ENCODE measurements at places on chromosomes 16 and 17.
A peak's percentile ranks its signal among the peaks of the same experiment; 100 is the strongest.

GRCh38 chr17:4162321-4162720 lies 19.3 kb downstream of the CYB5D2 start:
- DNase-seq, result no peak

- no peak for DNase-seq
Measured at GRCh38 chr17:58300336-58300735, 19.6 kb upstream of the MPO start.

GRCh38 chr17:79252886-79253285 lies 178.3 kb downstream of the ENGASE start:
- DNase-seq, result no peak

DNA sequence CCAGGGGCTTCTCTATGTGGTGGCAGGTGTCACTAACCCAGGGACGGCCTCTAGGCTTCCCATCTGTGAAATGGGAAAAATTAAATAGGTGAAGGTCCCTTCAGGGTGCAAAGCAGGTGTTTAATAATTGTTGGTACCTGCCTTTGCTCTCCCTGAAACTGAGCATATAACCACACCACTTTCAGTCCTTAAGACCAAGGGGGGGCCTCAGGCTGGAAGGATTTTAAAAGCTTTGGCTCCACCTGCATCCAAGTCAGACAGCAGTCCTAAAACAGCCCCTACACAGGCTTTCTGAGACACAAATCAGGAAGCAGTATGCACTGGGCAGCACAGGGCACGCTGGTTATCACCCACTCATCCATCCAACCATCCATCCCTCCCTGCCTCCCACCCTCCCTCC lies 55.0 kb downstream of the TK2 start:
- DNase-seq, result no peak

DNA sequence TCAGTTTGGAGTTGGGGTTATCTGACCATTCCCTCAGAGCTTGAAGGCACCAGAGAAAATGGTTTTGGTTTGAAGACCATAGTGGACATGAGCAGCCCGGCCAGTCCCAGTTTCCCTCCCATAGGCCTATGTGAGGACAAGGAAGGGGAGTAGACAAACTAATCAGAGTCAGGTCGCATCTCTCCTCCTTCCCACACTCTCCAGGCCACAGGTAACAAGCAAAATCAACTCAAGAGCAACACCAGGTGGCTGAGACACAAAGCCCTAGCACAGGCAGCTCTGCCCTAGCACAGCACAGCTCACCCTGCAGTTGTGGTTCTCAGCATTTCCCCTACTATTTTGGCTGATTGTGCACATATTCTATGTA lies 7.2 kb downstream of the SUPT4H1 start:
- DNase-seq, result no peak

DNA sequence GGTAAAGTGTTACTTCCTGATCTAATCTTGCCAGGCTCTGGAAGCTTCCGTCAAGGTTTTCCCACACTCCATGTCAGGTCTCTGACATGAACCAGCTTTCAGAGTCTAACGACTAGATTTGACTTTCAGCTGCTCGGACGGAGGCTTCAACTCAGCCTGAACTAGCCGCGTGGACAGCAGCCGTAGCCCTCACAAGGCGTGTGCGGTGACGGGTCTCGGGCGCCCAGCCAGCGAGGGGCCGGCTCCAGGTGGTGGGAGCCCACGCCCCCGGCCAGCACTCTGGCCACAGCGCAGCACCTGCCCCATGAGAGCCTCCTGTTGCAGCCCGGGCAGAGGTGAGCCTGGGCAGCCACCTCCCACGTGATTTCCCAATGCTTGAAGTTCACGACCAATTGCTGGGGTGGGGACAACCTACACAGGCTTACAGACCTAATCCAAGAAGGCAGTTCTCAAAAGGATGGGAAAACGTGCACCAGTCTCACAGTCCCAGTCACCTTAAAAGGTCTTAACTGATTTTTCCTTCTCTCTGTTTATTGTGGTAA lies 45.5 kb downstream of the TBC1D16 start:
- no peak for DNase-seq

DNA sequence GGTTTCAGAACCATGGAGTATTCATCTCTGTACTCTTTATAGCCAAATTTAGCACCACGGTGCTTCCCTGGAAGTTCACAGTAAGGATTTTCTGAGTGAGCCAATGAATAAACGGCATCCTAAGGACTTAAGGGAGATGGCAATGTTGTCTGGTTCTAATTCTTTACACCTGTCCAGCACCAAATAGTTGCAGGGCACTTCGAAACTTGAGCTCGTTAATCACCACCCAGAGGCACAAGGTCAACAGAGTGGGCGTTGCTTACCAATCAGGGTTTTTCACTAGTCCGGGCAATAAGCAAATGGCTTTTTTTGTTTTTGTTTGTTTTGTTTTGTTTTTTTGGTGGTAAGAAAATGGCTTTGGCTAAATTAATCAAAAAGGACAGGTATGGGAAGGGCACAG lies 28.2 kb upstream of the TMEM220 start:
- no peak for DNase-seq

GRCh38 chr16:65249768-65250167 lies 127.9 kb upstream of the CDH11 start:
- DNase-seq, result no peak

- DNase-seq, result no peak
Measured at GRCh38 chr17:10309003-10309974, 63.5 kb downstream of the MYH13 start.

DNA sequence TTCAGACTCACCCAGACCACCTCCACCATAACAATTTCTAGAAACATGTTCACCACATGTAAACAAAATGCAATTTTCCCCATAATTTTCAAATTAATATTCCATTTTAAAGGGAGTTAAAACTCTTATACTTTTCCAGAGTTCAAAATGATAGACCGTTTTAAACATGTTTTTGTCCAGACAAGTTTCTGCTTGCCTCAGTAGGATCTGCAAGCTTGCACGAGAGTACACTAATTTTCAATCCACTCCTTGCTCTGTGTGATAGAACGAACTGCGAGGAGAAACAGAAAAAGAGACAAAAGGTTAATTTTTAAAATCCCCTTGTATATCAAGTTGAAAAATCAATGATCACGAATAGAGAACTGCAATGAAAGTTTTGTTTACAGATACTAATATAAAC lies 7.1 kb downstream of the FAHD1 start:
- DNase-seq, result no peak

DNA sequence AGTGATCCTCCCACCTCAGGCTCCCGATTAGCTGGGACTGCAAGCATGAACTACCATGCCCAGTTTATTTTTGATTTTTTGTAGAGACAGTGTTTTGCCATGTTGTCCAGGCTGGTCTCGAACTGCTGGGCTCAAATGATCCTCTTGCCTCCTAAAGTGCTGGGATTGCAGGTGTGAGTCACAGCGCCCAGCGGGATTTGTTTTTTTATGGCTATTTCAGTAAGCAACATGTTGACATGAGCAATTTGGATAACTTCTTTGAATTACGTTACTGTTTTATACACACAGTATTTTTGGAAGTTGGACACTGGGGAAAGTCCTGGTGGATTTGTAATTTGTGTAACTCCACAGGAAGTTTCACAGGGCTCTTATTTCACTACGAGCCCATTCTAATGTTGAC lies 18.5 kb upstream of the RHOT1 start:
- DNase-seq, result no peak

- DNase-seq, result no peak
Measured at GRCh38 chr17:27315796-27316465, 22.0 kb downstream of the WSB1 start.

DNA sequence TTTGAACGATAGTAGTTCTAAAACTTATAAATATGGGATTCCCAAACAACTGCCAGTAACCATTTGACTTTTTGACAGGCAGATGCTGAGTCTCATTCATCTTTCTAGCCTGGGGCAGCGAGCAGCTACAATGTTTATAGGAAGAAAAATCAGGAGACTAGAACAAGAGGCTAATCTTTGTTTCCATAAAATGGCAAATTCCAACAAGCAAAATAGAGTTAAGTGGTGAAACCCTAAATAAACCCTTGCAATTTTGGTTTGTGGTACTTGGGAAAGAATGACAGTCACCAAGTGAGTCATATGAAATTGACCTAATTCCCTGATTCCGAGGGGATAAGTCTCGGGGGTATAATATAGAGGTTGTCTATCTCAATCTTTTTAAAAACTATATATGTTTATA lies 27.3 kb upstream of the HS3ST2 start:
- DNase-seq, result no peak

DNA sequence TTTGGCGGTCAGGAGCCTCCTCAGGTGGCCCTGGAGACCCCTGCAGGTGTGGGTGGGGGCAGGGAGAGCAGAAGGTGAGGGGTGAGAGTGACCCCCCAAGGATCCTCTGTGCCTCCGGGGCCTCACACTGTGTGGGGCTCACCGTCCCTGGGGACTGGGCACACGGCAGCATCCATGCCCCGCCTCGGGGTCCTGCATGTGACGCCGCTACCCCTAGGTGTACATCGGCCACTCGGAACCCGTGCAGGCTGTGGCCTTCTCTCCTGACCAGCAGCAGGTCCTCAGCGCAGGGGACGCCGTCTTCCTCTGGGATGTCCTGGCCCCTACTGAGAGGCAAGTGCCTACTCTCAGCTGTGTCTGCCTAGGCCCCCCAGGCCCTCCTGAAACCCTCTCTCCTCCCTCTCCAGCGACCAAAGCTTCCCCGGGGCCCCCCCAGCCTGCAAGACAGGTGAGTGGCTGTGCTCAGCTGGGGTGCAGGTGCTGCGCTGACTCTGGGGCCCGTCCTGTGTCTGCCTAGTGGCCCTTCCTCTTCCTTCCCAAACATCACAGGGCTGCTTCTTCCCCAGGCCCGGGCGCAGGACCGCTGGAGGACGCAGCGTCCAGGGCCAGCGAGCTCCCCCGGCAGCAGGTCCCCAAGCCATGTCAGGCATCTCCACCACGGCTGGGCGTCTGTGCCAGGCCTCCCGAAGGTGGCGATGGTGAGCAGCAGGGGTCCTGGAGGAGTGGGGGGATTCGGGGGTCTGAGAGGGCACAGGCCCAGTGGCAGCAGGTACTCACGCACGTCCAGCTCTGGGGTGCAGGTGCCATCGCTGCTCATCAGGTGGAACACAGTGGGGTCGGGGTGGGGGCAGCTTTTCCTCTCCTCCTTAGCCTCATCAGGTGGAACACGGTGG lies 9.0 kb upstream of the RHOT2 start:
- no peak for DNase-seq

GRCh38 chr17:9575381-9576101 lies at the start of gene STX8:
Gene STX8 (minus strand): TSS chr17:9575820. CDS start chr17:9575808, 12 bp downstream.
- DNase-seq, result peak; percentile 33

GRCh38 chr16:3787924-3788661 lies 70.8 kb upstream of the TRAP1 start:
- no peak for DNase-seq

DNA sequence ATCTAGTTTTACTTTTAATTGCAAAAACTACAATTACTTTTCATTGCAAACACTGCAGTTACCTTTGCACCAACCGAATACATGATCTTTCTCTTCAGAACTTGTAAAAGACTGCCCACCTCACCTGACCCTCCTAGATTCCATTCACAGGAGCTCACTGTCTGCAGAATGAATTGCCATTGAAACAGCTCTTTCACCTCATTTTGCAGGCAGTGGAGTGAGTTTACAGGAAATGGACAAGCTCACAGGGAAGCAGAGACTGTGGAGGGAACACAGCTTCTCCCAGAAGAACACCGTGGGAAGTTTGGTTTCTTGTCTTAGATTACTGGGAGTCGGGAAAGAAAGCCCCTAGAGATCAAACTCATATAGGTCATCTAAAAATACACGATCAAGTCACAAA lies 439.7 kb upstream of the RBFOX1 start:
- no peak for DNase-seq

GRCh38 chr16:80210787-80211186 lies 330.0 kb upstream of the DYNLRB2 start:
- no peak for DNase-seq

- no peak for DNase-seq
Measured at GRCh38 chr16:72961863-72962262, 86.1 kb downstream of the ZFHX3 start.

DNA sequence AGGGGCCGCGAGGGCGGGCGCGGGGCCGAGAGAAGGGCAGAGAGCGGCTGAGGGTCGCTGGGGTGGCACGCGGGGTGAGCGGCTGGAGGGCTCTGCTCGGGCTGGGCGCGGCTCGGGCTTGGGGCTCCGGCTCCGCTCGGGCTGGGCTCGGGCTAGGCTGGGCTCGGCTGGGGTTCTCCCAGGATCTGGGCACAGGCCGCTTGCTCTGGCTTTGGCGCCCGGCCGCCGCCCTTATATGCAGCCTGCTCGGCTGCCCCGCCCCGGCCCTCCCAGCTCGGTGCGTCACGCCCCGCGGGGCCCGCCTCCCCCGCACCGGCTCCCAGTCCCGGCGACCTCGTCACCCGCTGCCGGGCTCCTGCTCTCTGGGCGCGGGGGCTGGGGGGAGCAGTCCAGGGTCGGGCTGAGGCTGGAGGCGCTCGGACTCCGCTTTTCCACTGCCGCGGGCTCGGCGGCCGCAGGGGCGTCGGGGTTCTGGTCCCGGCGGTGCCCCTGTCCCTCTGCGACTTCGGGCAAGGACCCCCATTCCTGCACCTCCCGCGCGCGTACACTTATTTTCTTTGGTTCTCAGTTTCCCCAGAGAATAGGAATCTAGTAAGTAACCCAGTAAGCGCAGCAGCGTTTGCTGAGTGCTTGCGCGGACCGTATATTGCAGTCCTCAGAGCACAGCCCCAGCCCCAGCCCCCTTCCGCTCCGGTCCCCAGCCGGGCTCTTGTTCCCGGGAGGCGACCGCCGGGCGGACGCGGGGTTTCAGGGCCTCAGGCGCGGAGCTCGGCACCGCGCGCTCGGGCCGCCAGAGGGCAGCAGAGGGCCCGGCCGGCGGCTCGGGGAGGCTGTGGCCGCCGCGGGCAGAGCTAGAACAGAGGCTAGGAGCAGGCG lies at the start of gene RASD1:
Gene RASD1, minus strand, starts transcription at position 207 of the 876 bp plus-strand sequence. CDS start 214 bp downstream, outside the sequence.
- DNase-seq, result peak; percentile 33

- DNase-seq, result no peak
Measured at GRCh38 chr16:89370601-89371000, 119.8 kb downstream of the ANKRD11 start.

GRCh38 chr16:53154513-53154912 lies 99.7 kb downstream of the CHD9 start:
- DNase-seq, result no peak

DNA sequence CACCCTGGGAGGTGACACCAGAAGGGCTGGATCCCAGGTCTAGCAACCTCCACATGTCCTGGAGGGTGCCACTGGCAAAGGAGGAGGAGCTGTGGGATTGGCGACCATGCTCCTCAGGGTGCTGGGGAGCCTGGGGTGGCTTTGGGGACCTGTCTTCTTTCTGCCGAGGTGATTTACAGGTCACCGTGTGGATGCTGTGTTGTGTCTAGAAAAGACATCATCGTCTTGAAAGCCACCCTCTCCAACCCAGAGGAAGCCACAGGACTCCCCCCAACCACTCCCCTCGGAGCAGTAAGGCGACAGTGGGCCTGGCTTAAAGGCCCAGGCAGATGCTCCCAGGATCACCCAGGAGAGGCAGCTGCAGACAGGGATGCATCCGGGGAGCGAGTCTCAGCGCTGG lies 29.7 kb upstream of the FASN start:
- DNase-seq, result no peak

DNA sequence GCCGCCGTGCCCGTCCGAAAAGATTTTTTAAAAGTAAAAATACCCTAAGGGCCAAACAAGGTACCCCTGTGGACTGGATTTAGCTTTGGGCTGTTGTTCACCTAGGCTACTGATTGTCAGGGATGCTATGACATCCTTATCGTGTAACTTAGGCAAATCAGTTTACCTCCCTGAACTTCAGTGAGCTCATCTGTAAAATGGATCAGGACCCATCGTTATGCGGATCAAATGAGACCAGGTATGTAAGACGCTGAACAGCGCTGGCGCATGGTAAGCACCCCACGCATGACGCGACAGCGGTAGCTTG lies 658 bp upstream of the ZNF771 start:
- DNase-seq, result no peak

GRCh38 chr17:3961564-3962047 lies 2.6 kb downstream of the ATP2A3 start:
- no peak for DNase-seq

Measured in NCI-H1048 (cell line).